ENCODE measurements at places on chromosomes 3 and 15.
A peak's percentile ranks its signal among the peaks of the same experiment; 100 is the strongest.

GRCh38 chr15:79970624-79971434 lies at the start of gene BCL2A1:
Gene BCL2A1, minus strand, starts transcription at chr15:79971196. Its CDS starts 77 bp downstream, at chr15:79971119.
- peak; percentile 53 for DNase-seq

DNA sequence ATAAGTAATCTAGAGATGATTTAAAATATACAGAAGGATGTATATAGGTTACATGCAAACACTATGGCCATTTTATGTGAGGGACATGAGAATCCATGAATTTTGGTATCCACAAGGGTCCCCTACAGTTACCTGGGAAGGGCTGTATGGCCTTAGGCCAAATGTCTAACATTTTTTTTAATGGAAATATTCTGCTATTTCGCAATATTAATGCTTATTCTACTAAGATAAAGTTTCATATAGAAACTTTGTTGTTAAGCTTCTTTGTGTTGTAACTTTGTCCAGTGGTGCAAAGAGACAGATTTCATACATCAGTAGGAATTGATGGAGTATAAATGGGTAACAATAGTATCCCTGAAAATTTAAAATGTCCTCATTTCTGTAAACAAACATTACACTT lies 233.4 kb upstream of the THBS1 start:
- DNase-seq, result no peak

- DNase-seq, result no peak
These were observed 95.9 kb upstream of the ATP2B2 start for GRCh38 chr3:10601151-10601856.

DNA sequence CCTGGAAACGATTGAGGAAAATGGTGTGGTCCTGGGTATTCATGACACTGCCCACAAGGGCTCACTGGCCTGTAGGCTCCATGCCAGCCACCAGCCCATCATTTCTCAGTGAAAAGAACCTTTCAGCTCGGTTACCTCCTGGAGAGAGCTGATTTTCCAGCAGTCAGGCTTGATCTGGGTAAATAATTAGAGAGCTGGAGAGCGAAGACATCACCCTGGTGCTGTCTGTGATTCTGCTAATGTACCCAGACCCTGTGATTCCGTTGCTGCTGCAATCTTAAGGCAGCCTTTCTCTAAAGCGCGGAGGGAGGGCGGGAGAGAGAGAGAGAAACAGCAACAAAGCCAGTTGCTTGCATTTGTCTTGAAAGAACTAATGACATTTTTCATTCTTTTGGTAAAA lies 221.9 kb upstream of the TOPAZ1 start:
- no peak for DNase-seq

GRCh38 chr3:123258811-123259420 lies 57.2 kb downstream of the SEC22A start:
- DNase-seq, result no peak

DNA sequence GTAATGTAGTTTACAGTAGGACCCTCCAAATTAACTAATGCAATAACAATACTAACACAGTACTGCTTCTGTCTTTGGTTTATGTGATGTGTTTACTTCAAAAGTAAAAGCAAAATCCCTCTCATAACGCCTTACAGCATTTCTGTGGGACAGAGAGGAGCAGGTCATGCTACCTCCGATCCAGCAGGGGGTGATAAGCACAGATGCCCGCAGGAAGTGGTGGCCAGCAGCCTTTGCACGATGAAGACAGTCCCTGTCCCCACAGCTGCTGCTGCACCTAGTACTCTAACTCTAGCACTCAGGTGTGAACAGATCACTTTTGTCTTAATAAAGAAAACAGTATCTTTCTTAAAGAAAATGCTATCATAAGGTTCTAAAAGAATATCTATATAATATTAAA lies 38.3 kb downstream of the ANO10 start:
- DNase-seq, result no peak

GRCh38 chr15:99211926-99212325 lies 37.5 kb downstream of the TTC23 start:
- DNase-seq, result no peak

DNA sequence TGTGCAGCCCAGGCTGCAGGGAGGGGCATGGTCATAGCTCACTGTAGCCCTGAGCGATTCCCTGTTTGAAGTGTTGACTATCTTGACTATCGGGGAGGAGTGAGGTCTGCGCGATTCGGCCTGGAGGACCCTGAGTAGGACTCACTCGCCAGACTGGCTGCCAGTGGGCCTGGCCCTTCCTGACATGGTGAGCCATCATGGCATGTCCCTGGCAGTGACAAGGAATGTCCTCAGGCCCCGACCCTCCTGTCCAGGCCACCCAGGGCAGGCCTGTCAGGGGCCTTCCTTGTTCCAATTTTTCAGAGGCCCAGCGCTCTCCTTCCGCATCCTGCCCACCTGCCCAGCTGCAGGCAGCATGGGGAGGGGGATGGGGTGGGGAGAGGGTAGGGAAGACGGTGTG lies 5.2 kb upstream of the OCA2 start:
- DNase-seq, result no peak

- no peak for DNase-seq
These were observed 53.2 kb downstream of the TMEM212 start for GRCh38 chr3:171896316-171896715.

- DNase-seq, result no peak
These were observed 2.9 kb upstream of the U2SURP start for GRCh38 chr3:142998439-142998838.

DNA sequence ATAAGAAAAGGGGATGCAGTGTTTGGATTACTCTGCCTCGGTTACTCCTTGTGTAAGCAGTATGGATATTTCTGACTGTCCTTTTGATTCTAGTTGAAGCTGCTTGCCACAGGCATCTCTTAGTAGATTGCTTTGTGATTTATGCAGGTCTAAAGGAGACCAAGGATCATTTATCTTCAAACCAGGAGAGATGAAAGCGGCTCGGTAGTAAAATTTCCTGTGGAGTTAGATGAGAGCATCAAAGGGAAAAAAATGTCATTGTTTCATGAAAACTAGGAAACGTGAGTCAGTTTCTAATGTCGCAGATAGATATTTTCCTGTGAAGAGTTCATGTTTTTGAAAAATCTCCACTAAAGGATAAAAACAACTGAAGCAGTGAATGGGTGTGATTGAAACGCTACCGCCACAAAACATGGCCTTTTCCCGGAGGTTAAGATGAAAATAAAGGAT lies 254.0 kb upstream of the TBL1XR1 start:
- no peak for DNase-seq

- DNase-seq, result peak; percentile 45
These were observed 546 bp downstream of the EIF4A2 start for GRCh38 chr3:186783731-186784515.

DNA sequence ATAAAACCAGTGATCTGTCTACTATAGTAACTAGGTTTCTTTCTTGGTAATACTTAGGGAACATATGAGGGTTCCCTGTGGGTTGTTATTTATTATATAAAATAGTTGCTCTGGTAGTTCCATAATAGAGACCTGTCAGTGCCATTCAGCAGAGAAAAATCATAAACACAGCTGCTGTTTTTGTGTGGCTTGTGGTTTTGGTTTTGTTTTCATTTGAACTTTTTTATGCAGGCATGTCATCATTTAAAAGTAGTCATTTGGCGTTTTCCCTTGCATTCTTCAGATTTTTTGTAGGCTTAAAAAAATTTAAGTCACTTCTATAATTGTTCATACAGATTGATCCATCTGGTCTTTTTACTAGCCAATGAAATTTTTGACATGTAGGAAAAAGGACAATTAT lies 47.9 kb downstream of the PIK3CA start:
- DNase-seq, result no peak

GRCh38 chr15:94002041-94002440 lies 229.3 kb upstream of the MCTP2 start:
- DNase-seq, result no peak

- no peak for DNase-seq
These were observed 422.4 kb upstream of the ATP11B start for GRCh38 chr3:182370949-182371348.

GRCh38 chr3:190169243-190169642 lies 48.5 kb upstream of the P3H2 start:
- no peak for DNase-seq

DNA sequence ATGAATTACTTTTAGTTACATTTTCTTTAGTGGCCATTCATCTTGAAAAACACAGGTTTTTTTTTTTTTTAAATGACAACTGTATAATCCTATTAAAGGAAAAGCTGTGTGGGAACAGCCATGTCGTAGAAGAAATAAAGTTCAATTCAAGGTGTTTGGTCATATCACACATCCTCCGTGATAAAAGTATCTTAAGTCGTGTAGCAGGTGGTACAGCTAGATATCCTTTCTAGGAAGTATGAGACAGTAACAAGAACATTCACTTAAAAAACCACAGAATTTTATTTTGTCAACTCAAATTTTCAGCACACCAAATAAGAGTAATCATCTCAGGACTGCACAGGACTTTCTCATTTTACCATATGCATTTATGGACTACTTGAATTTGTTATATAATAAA lies 16.1 kb downstream of the ZDHHC23 start:
- DNase-seq, result no peak

- DNase-seq, result no peak
These were observed 12.8 kb downstream of the KBTBD13 start for GRCh38 chr15:65089206-65089824.

DNA sequence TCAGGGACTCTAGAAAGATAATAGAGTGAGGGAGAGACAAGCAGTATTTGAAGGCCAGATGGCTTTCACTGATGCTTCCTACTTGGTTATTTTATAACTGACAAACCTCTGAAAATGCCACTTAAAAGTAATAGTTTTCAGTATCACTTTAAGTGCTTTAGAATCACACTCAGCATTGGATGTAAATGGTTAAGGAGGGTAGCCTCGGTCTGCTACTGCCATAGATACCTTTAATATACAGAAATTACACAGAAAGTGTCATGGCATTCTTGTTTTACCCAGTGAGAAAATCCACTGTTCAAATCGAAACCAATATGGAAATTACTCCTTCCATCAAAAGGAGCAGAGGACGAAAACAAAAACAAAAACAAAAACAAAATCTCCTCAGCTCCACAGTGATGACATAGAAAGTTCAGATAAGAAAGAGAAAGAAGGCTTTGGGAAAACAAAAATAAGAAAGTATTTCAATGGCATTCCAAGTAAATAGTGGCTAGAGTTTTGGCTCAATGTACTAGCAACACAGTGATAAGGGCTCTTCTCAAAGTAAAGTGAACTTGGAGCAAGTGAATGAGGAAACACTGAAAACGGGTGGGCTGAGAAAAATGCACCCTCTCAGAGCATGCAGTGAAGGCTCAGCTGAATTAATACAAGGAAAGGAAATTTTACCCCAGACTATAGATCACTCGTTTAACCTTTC lies 43.2 kb upstream of the CD47 start:
- no peak for DNase-seq

DNA sequence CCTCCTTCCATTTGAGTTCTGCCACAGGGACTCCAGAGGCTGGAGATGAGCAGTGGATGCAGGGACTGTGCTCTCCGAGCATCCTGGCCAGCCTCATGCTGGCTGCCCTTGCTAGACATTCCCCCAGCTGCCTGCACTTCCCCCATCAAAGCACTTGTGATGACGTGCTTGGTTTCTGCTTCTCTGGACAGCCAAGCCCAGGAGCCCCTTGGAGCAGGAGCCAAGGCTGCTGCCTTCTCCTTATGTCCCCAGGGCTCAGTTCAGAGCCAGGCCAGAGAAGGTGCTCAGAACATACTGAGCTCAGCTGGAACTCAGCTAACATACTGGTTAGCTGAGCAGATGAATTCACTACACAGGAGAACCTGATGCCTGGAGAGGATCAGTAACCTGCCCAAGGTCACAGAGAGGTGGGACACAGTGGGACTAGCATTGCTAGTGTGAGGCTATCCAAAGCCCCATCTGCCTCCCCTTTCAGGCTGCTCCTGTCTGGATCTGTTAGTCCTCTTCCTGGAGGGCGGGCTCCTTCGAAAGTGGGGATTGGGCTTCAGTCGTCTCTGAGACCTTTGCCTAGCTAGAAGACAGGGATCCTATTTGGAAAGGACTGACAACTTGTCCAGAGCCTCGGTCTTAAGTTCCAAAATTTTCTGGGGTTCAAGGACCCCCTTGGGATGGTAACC lies 4.3 kb downstream of the PCBP4 start:
- DNase-seq, result no peak

- DNase-seq, result no peak
These were observed 18.5 kb downstream of the C3orf85 start for GRCh38 chr3:109154979-109155378.

DNA sequence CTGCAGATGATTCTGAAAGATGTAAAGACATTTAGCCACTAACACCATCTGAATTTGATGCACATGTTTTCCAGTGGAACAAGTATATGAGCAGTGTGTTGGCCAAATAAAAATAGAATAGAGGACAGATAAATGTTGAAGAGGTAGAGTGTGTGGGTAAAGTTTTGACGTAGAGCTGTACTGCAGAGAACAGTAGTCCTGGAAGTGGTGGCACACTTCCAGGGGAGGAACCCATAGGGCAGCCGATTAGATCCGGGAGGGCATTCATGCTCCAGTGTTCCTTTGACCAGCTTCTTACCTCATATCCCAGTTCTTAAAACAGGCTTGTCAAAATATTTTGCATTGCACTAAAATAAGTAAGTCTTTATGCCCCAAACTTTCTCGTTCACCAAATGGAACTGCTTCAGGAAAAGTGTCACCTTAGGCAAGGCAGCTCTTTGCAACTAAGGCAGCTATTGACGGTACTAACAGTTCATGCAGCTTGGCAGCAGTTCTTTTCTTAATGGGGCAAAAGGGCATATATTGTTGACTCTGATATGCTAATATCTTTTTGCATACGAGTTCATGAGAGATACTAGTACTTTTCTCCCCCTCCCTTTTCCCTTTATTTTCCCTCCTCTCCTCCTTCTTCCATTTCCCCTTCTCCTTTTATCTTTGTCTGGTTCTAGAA lies 429.3 kb upstream of the AZI2 start:
- DNase-seq, result no peak

DNA sequence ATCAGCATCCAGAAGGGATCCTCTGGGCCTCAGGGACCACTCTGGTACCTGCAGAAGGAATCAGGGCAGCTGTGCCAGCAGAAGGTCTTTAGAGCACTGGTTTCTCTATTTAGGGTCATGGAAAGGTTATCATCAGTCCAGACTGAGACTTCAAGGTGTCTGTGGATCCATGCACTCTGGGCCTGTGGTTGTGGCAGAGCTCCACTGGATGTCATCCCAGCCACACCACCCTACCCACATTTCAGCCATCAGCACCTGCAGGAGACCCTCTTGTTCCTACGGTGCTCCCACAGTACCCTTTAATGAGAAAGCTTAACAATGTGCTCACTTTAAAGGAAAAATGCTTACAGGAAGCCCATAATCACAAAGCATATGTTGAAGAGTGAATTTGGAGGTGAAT lies 603.4 kb upstream of the CCDC54 start:
- DNase-seq, result no peak

DNA sequence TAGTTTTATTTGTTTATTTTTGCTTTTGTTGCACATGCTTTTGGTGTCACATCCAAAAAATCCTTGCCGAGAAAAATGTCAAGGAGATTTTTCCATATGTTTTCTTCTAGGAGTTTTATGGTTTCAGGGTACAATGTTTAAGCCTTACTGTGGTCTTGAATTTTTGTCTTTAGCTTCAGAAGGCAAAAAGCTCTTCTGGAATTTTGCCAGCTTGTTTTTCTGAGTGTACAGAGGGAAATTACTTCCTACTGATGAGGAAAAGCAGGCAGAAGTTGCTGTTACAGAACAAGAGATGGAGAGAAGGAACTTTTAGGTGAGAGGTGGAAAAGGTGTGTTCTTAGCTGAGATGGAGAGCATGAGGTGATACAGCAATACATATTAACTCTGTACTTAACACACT lies 59.6 kb downstream of the UBE2E2 start:
- no peak for DNase-seq

GRCh38 chr3:150391161-150391560 lies 16.9 kb upstream of the TSC22D2 start:
- DNase-seq, result no peak

Data from stimulated activated CD8-positive, alpha-beta memory T cell treated with anti-CD3 and anti-CD28 coated beads, Interleukin-7, amount 100 ng/mL, for 48 hours (primary cell).